T-helper 22 cell (primary cell): ENCODE measurements at places on chromosomes 11 and 22.

- DNase-seq = no peak
Measured at GRCh38 chr22:50294319-50294656, 13.2 kb downstream of the PLXNB2 start.

DNA sequence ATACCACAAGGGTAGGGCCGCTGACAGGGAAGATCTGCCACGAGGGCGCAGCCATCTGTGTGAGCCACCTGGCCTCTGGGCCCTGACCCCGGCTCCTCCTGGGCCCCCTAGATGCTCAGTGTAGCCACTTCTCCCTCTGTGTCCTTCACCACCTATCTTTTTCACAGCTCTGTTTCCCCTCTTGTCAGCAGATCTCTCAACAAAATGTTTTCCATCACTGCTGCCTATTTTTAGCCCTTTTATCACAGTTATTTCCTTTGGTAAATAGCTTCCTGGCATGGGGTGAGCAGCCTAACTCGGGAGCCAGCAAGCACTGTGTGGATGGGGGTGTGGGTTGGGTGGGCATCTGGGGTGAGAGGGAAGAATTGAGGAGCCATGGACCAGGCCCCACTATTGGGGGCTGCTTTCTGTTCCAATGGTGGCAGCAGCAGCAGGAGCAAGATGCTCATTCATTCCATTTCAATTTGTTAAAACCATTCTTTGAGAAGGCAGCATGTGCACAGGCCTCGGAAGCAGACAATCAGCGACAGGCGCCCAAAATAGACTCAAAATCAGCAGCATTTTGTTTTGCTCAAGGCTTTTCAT lies 135.2 kb upstream of the NAV2 start:
- no peak for DNase-seq

GRCh38 chr11:21121991-21122390 lies 452.6 kb downstream of the NELL1 start:
- no peak for DNase-seq

- no peak for DNase-seq
Measured at GRCh38 chr11:75523811-75524664, 1.7 kb downstream of the GDPD5 start.

- DNase-seq = no peak
Measured at GRCh38 chr22:48605856-48606481, 1221.7 kb downstream of the BRD1 start.

DNA sequence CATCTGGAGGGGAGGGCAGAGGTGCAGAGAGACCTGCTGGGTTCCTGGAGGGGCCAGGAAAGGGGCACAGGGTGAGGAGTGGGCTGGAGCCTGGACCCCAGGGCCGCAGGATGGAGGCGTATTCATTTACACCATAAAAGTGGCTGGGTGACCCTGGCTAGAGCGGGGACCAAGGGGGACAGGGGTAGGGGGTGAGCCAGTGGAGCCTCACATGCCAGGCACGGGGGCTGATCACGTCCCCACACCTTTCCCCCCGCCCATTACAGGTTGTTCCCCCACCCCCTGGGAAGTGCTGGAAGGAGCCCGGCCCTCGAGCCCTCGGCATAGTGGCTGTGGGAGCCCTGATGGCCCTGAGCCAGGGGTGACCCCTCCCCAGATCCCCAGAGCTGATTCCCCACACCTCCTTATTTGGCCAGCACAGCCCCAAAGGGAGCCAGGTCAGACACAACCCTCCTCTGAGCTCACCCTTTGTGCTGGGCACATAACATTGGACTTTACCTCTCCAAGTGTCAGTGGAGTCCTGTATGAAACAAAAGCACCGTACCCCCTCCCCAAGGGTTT lies 781 bp downstream of the TCIRG1 start:
- DNase-seq = no peak

GRCh38 chr11:680970-681369 lies 14.1 kb downstream of the DEAF1 start:
- no peak for DNase-seq

- DNase-seq = no peak
Measured at GRCh38 chr11:113725913-113726312, 19.8 kb upstream of the TMPRSS5 start.
